Uterus (tissue), 4 donors: ENCODE measurements at places on chromosomes 6 and 20. TPM values are rescaled to one million over a fixed set of nuclear protein-coding genes. Genes with fewer than 3 reads are reported as not detected.

Gene CRISP2
- total RNA-seq, result not detected

Gene BCAS1
- 0.83 TPM for total RNA-seq

Gene KCNK16
- total RNA-seq, result not detected

Gene NRSN1
- total RNA-seq, result not detected

Gene KHDC1
- total RNA-seq, result not detected

Gene PAK5
- total RNA-seq, result not detected

Gene GNAS-AS1
- not detected for total RNA-seq

Gene ZC3H12D
- total RNA-seq, result 1.7 TPM

Gene PGC
- total RNA-seq, result not detected

Gene ERVFRD-1
- not detected for total RNA-seq

Gene TTBK1
- total RNA-seq, result 0.14 TPM

Gene OR2B6
- total RNA-seq, result not detected

Gene MAP7
- total RNA-seq, result 0.91 TPM

Gene ULBP1
- total RNA-seq, result not detected

Gene C6orf52
- total RNA-seq, result 79.7 TPM

Gene BPIFA1
- not detected for total RNA-seq

Gene REPS1
- total RNA-seq, result 36.5 TPM

Gene PSORS1C1
- total RNA-seq, result 4.5 TPM

Gene RALGAPB
- total RNA-seq, result 57.0 TPM

Gene HLA-DQB2
- not detected for total RNA-seq

Gene AGER
- total RNA-seq, result 0.59 TPM

Gene ROS1
- not detected for total RNA-seq

Gene BTBD3
- 35.9 TPM for total RNA-seq

Gene RIPOR3
- total RNA-seq, result 85.4 TPM

Gene SCGN
- total RNA-seq, result not detected

Gene C2
- 4.1 TPM for total RNA-seq

Gene ACTL10
- 1.4 TPM for total RNA-seq

Gene AVP
- total RNA-seq, result not detected

Gene FILIP1
- 15.0 TPM for total RNA-seq

Gene HCK
- total RNA-seq, result 3.7 TPM

Gene SDCBP2
- 8.3 TPM for total RNA-seq

Gene TGIF2
- total RNA-seq, result 5.6 TPM

Gene SLC22A7
- not detected for total RNA-seq

Gene MCHR2
- total RNA-seq, result not detected

Gene TDRD6
- 0.26 TPM for total RNA-seq

Gene RAB23
- total RNA-seq, result 54.4 TPM

Gene MEP1A
- total RNA-seq, result not detected

Gene KCNK15
- total RNA-seq, result 4.4 TPM

Gene THBD
- 42.6 TPM for total RNA-seq

Gene FAM83C
- total RNA-seq, result not detected

Gene EEF1A1
- total RNA-seq, result 11,501 TPM

Gene CSTF1
- total RNA-seq, result 20.9 TPM

Gene ZFP57
- total RNA-seq, result not detected

Gene RIPK1
- total RNA-seq, result 35.0 TPM

Gene ID4
- total RNA-seq, result 73.5 TPM

Gene GLP1R
- not detected for total RNA-seq

Gene MMP24
- 2.3 TPM for total RNA-seq

Gene CLDN20
- total RNA-seq, result not detected

Gene ALDH8A1
- total RNA-seq, result not detected
